ENCODE measurements at places on chromosomes 3 and 15.

DNA sequence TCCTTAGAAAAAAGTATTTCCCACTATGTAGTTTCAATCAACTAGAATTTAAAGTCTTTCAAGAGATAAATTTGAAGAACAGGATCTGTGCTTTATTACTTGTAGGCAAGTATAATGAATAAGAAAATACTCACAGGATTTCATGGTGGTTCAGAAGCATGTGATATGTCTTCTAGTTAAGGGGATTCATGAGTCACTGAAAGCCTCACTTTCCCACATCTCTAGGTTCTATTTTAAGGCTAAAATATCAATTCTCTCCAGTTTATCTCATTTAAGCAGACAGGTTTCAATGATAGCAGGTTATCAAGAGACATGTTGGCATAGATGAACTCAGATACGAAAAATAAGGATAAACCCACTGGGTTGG, 437.8 kb upstream of the BCHE start:
- no peak for DNase-seq

- no peak for DNase-seq
Observed at GRCh38 chr15:92049290-92049989, 195.9 kb downstream of the SLCO3A1 start.

DNA sequence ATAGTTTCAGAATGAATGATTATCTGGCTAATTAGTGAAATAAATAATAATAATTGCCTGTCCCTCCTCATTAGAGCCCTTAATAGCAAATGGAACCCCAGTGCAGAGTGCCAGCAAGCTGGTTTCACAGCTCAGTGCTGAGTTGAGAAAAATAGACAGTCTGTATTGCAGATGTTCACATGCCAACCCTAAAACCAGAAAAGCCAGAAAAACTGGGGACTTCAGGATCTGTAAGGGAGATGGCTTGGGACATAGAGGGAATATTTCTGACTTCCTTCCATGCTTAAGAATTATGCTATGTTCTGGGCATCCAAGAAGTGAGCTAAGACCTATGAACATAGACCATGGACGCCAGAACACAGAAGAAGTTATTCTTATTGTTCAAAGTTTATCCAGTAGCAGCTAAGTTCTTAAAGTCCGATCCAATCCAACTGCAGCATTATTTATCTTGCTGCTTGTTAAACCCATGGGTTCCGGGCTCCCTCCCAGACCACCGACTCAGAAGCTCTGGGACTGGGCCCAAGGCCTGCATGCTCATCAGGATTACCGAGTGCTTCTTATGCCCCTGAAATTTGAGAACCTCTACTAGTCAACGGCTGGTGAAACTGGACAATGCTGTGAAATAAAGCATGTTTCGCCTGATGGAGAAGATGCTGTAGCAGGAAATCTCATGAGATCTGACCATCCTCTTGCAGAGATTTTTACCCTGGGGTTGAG, 158.3 kb downstream of the FOXB1 start:
- DNase-seq = no peak

GRCh38 chr15:64589435-64590084, 129.2 kb downstream of the ZNF609 start:
- DNase-seq = no peak

- DNase-seq = no peak
Observed at GRCh38 chr15:68352401-68353062, 75.0 kb downstream of the FEM1B start.

GRCh38 chr3:59775761-59776325, 726.0 kb upstream of the CFAP20DC start:
- DNase-seq = no peak

- no peak for DNase-seq
Observed at GRCh38 chr3:99765042-99765942, 52.4 kb upstream of the CMSS1 start.

GRCh38 chr3:105424412-105425152, 57.9 kb downstream of the ALCAM start:
- no peak for DNase-seq

DNA sequence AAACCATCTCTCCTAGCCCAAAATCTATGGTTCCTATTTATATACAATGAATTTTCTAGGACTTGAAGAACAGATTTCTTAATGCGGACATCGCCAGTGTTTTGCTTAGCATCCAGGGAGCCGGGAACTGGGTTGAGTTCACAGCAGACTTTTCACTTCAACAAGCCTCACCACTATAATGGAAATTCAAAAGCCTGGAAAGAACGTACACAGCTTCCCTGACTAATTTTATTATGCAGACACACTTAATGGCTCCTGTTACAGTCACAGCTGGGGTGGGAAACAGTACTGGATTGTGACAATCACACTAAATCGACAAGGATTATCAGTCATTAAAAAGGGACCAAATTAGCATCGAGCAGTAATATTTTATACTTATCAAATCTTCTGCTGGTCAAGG, 129.2 kb upstream of the BNIP2 start:
- no peak for DNase-seq

GRCh38 chr3:192339214-192339613, 388.1 kb downstream of the FGF12 start:
- no peak for DNase-seq

DNA sequence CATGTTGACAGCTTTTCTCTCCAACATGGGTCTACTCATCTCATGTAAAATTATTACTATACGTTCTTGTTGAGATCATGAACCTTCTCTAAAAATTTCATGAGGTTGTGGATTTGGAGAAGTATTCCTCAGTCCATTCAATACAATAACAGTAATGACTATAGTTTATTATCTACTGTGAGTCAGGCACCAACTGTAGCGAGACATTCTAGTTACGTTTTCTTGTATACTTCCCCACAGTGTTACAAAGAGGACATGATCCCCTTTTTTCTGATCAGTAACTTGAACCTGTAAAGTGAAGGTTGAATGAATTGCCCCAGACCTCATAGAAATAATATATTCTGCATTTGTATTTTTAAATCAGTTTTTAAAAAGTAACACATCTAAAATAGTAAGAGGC, 76.4 kb downstream of the AKAP13 start:
- DNase-seq = no peak

DNA sequence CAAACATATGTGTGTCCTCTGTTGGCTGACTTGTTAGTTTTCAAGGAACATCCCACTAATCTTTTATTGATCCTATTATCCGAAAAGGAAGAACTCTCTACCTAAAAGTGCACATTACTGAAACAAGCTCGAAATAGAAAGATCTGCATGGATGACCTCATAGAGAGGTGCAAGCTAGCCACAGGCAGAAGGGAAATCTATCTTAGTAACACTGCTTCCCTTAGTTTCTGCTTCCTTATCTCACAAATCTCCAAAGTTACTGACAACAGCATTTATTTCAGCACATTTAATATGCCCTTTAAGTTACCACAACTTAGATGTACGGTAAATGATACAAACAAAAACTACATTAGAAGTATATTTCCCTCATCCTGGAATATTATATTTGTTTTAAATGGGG, 285.1 kb upstream of the CCDC54 start:
- no peak for DNase-seq

DNA sequence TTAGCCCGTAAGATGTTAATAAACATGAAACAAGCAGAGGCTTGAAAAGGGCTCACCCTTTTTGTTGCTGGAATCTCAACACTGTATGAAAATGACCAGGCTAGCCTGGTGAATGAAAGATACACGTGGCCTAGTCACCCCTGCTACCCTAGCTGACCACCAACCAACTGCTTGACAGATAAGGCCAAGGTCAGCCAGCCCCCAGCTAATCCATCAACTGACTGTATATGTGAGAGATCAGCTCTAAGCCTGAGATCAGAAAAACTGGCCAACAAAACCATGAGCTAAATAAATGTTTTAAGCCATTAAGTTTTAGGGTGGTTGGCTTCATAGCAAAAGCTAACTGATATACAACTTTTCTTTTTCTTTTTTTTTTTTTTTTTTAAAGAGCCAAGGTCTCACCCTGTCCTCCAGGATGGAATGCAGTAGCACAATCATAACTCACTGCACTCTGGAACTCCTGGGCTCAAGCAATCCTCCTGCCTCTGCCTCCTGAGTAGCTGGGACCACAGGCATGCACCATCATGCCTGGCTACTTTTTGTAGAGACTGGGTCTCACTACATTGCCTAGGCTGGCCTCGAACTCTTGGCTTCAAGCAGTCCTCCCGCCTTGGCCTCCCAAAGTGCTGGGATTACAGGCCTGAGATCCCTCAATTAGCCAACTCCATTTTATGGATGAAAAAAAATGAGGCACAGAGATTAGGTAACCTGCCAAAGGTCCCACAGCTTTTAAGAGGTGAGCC, 34.6 kb downstream of the SH3BP5 start:
- no peak for DNase-seq

- DNase-seq = no peak
Observed at GRCh38 chr3:23590424-23591273, 215.1 kb upstream of the UBE2E1 start.

DNA sequence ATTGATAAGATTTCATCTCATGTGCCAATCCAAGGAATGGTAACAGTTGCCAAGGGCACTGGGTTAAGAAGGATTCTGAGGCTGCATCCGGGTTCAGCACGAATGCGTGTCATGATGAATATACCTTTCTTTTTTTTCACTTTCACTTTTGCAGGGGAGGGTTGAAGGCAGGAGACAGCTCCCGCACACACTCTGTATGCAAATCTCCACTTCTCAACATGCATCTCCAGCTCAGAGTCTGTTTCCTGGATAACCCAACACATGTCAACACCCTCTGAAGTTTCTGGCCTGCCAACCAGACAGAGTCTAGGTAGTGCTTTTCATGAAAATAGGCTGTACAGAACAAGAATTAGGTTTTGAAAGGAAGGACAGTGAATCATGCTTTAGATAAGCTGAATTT, 21.6 kb downstream of the B4GALT4 start:
- peak; percentile 13 for DNase-seq

GRCh38 chr15:90617171-90617570, 87.4 kb downstream of the CRTC3 start:
- no peak for DNase-seq

GRCh38 chr3:85432081-85432480, 473.3 kb downstream of the CADM2 start:
- DNase-seq = no peak

GRCh38 chr15:60135961-60136360, 131.8 kb downstream of the FOXB1 start:
- DNase-seq = no peak

- no peak for DNase-seq
Observed at GRCh38 chr3:34374521-34374920, 576.1 kb downstream of the PDCD6IP start.

- DNase-seq = no peak
Observed at GRCh38 chr15:70715840-70716485, 47.4 kb downstream of the UACA start.
